ENCODE measurements at places on chromosomes 3 and 15.

GRCh38 chr3:190064112-190064511 lies 56.6 kb downstream of the P3H2 start:
- no peak for DNase-seq

DNA sequence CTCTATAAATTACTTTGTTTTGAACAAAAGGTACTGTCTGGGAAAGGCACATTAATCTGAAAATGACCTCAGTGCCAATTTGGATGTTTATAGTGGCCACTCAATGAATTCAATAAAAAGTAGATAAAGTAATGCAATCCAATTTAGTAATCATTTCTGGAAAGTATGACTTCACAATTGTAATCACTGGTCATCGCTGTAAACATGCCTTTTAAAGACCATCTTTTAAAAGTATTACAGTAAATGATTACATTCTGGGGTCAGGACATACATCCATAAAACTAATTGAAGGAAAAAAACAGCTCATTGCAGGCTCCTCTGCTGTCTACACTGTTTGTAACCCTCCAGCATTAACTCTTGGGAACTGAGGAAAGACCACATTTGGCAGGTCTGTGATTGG lies 43.2 kb downstream of the HRH1 start:
- no peak for DNase-seq

DNA sequence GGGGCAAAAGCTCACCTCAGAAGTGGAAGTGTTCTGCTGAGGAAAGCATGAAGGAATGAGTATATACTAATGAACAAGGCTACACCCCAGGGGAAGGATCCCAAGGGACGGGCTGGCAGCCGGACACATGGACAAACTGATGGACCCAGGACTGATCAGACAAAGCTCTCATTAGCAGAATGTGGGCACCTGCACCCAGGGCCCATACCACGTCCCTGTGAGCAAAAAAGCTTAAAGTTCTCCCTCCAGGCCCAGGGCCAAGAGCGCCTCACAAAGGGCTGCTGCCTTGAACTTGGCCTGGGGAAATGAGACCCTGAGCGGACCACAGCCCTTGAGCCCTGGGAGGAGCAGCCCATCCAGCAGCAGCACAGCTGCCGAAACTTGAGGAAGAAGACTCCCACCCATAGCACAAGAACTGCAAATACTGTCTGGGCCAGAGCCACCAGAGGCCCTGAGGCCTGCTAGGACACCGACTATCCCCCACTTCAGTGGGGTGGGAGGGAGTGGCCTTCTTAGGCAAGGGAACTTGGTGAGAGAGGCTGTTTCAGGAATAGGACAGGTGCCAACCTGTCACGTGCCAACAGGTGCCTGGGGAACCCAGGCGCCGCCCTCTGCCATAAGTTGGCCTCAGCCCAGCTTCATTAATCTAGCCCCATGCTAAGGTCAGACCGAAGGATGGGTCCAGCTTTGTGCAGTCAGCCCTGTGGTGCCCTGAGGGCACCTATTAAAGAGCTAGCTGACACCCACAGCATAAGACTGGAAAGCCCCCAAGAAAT lies 2.3 kb upstream of the GMPPB start:
- DNase-seq, result no peak

- DNase-seq, result no peak
Measured at GRCh38 chr15:95171564-95171963, 940.2 kb downstream of the MCTP2 start.
